ENCODE measurements at places on chromosomes 3 and 15.

- no peak for DNase-seq
Observed at GRCh38 chr3:24454856-24455255, 39.8 kb downstream of the THRB start.

DNA sequence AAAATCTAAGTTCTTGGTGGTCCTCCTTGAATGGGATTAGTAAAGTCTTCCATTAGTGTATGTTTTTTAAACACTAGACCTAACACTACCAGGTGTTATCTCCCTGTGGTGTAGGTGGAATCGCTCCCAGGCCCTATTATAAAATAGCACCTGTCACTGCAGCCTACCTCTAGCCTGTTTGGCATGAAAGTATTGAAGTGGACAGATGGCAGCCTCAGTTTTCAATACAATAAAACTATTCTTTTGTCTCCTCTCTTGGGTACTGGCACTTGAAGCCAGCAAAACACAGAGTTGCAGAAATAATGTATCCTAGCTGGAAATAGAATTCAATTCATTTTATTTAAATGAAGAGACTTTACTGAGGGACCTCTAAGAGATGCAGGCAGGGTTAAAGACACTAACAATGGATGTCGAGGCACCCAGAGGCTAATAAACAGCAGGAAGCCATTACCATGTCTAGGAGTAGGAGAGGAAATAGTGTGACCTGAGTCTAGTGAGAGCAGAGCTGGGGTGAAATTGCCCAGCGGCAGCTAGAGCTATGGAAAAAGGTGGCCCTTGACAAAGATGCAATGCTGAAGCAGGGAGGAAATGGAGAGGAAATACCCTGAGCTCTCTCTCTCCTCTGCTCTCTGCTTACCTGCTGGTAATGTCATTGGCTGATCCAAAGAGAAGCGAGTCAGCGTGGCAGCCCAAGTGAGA, 49.1 kb upstream of the TMEM158 start:
- no peak for DNase-seq

GRCh38 chr3:51063053-51063452, 322.0 kb upstream of the MANF start:
- no peak for DNase-seq

GRCh38 chr15:88860212-88860611, 35.1 kb downstream of the HAPLN3 start:
- no peak for DNase-seq

DNA sequence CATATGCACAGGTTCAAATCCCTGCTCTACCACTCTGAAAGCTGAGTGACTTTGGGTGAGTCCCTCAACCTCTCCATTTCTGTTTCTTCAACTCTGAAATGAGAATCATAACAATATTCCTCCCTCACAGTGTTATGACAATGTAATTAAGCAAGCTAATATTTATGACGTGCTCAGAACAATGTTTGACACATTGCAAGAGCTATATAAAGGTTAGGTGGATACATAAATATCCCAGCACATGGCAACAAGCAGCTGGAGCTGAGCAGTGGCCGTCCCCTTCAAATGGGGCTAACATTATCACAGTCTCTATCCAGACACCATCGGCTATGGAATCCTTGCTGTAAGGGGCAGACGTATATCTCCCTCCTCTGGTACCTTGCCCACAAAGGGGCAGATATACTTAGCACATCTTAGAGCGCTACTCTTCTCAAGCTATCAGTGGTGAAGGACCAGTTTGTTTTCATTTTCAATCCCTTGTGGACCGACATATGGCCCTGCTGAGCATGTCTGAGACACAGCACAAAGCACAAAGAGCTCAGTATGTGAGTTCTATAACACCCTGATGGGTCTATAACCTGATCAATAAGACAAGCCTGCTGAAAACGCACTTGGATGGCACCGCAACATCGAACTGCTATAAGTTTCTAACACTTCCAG, 80.9 kb downstream of the PRICKLE2 start:
- no peak for DNase-seq

DNA sequence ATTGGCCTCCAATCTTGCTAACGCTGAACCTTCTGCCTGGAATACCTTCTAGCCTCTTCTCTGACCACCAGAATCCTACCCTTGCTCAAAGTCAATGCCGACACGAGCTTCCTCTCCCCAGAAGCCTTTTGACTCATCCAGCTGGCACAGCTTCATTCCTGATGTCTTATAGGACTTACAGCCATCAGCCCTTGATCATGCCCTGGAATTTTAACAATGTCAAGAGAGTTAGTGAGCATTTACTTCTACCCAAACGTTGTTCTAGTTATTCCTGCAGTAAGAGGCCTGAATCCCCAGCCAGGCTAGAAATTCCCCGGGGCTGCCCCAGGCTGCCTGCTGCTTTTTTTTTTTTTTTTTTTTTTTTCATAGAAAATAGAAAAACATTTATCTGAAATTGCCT, 3.9 kb downstream of the CYP1A2 start:
- no peak for DNase-seq

DNA sequence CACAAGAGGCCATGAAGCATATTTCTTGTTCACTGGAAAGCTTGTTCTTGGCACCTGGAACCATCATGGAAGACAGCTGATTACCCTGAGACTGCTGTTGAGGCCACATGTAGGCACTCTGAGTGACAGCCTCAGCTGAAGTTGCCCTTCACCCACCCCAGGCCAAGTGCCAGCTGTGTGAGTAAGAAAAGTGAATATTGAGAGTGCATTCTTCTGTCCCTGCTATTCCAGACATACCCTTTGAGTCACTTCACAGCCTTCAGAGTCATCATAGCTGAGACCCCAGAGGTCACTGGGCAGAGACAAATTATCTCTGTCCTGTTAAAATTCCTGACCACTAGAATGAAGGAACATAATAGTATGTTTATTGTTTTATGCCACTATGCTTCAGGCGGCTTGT, 79.6 kb downstream of the NFKBIZ start:
- no peak for DNase-seq

GRCh38 chr3:171416061-171416460, 44.1 kb downstream of the TNIK start:
- DNase-seq = no peak

- DNase-seq = no peak
Observed at GRCh38 chr3:50316657-50317242, 5.8 kb downstream of the HYAL2 start.

GRCh38 chr3:30354972-30355371, 251.4 kb upstream of the TGFBR2 start:
- DNase-seq = no peak

DNA sequence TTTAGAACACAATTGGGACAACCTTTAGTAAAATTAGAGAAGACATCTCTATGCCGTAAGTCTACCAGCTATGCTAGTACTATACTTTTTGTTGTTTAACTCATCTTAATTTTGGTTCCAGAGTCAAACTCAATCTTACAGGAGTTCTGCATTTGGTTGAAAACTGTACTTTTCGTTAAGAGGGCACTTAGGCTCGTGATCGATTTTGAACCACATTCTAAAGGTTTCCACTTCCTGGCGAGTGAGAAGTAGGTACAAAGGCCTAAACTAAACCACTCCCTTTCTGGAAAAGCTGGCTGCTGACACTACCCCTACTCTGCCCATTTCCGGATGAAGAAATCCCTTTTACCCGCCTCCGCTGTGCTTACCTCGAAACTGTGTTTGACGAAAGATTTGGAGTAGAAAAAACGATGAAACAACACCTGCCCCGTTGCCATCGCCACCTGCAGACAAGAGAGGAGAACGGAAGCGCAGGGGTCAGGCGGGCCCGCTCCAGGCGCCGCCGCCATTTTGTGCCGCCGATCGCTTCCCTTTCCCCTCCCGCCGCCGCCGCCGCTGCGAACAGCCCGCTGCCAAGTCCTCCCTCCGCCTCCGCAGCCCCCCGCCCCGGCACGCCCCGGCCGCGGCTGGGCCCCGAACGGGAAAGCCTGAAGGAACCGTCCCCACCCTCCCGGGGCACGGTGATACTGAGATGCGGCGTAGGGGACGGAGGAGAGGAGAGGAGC, 748 bp downstream of the CCNL1 start:
- DNase-seq = peak; percentile 85

DNA sequence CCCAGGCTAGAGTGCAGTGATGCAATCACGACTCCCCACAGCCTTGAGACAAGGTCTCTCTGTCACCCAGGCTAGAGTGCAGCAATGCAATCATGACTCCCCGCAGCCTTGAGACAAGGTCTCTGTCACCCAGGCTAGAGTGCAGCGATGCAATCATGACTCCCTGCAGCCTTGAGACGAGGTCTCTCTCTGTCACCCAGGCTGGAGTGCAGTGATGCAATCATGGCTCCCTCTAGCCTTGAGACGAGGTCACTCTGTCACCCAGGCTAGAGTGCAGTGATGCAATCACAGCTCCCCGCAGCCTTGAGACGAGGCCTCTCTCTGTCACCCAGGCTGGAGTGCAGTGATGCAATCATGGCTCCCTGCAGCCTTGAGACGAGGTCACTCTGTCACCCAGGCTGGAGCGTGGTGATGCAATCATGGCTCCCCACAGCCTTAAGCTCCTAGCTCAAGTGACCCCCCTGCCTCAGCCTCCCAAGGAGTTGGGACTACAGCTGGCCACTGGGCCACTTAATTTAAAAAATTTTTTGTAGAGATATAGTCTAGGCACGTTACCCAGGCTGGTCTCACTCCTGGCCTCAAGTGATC, 26.1 kb downstream of the TFRC start:
- peak; percentile 79 for DNase-seq

DNA sequence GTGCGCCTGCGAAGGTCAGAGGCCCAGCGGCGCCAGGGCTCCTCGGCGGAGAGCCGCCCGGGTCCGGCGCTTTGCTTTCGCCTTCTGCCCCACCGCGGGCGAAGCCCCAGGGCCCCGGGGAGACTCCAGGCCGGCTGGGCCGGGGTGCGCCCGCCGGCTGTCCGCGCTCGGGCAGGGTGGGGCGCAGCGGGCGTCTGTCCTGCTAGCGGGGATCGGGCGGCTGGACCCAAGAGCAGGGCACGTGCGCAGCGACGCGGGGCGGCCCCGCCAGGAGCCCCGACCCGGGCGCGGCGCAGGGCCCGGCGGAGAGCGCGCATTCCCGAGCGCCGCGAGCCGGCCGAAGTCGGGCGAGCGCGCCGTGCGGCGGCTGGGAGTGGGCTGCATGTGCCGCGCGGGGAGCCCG, 569 bp upstream of the ALDH1A3 start:
- DNase-seq = no peak

- no peak for DNase-seq
Observed at GRCh38 chr3:50317300-50317699, 5.2 kb downstream of the HYAL2 start.

DNA sequence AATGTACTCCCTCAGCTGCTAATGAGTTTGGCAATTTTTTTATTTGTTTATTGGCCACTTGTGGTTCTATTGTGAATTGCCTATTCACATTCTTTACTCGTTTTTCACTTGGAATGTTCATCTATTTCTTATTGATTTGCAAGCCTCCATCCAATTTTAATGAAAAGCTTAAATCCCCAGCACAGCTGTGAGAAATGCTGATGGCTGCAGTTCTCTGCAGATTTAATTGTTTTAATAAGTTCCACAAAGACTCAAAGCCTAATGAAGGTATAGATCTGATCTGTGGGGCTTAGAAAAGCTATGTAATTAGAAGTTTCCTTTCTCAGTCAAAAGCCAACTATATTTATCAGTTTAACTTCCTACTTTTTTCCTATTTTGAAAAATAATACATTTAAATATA, 41.5 kb downstream of the LYZL4 start:
- DNase-seq = no peak

DNA sequence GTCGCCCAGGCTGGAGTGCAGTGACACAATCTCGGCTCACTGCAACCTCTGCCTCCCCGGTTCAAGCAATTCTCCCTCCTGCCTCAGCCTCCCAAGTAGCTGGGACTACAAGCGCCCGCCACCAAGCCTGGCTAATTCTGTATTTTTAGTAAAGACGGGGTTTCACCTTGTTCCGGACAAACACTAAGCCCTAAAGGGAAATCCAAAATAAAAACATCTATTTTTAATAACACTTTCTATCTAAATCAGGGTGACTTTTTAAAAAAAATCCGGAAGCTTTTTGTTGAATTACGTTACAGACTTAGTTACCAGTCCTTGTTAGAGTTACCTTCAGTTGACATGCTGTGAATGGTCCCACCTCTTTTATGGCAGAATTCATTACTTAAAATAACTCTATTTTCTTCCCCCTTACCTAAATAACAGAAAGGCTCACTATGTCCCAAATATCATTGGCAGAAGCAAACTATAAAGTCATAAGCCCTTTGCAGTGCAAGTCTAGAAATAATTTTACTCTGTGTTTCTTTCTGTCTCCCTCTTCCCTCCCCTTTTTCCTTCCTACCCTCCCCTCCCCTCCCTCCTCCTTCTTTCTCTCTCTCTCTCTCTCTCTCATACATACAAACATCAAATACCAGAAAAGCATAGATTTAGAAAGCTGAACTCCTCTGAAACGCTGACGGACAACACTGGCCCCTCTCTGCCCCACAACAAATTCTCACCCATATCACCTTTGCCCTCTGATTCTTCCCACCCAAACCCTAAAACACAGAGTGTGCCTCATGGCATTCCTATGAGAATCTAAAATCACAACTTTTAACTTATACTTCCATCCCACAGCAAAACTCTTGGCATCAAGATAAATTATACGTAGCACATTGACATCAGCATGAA, 18.3 kb downstream of the THBS1 start:
- no peak for DNase-seq

DNA sequence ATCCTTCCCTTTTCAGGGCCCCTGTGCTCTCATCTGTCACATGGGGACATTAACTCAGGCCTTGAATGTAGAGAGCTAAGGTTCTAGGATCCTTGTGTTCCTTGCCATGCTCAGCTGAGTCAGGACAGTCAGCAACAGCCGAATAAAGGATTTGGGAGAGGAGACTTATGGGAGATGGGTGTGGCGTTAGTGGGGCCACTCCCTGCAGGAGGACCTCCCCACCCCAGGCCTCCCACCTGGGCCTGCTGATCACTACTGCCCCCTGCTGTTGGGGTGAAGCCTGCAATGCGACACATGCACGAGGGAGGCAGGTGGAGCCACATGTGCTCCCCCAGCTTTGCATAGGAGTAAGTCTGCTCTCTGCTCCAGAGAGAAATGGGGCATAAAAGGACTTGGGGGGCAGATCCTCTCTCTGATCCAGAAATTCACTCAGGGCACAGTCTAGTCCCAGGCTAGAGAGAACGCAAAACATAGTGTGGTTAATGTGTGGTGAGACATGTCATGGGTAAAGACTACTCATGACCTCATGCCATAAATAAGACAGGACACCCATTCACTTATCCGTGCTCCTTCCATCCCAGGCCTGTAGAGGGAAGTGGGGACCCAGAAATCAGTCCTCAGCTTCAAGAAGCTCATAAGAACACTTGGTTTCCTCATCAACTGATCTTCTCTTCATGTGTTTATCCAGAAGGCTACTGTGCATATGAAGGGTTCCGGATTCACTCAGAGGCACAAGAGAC, 19.4 kb downstream of the RBP1 start:
- DNase-seq = peak; percentile 72

DNA sequence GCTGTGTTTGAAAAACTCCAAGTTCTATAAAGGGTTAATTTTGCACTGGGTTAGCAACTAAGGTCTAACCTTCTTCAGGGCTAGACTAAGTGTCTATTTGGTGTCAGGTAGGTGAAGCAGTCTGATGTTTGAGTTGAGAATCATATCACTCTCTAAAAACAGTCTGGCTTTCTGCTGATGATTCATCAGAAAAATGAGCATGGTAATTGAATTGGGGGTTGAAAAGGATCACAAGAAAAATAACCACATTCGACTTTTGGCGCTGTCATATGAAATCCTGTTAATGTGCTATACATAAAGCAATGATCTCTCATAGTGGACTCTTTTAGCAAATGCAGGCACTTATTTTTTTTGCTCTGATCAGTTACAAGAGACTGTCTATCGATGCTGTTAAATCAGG, 242.2 kb upstream of the AZI2 start:
- no peak for DNase-seq

Measured in suppressor macrophage (primary cell).